Peyer's patch (tissue), 4 donors: ENCODE measurements at places on chromosomes 16 and 17. TPM values are rescaled to one million over a fixed set of nuclear protein-coding genes. Genes with fewer than 3 reads are reported as not detected.
A peak's percentile ranks its signal among the peaks of the same experiment; 100 is the strongest.

The TPSG1 gene
- total RNA-seq, result 16.4 TPM

DNA sequence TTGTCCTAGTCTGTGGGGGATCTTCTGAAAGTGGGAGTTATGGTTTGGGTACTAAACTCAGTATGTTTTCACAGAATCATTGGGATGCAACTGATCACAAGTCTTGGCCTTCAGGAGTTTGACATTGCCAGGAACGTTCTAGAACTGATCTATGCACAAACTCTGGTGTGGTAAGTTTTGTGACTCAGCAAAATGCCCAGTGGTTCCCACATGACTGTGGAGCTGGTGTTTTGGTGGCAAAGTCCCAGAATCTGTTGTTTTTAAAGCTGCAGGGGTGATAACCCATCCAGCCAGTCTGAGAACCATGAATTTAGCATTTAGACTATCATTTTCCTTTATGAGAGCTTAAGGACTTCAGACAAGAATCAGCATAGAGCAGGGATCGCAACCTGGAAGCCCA lies 40.6 kb downstream of the GDE1 start:
- H3K4me3 ChIP-seq, result no peak overlapping the region
- H3K36me3 ChIP-seq, result peaks cover 70% of the 10 kb centered on the region
- H3K4me1 ChIP-seq, result no peaks in the 10 kb centered on the region
- no peak for DNase-seq

GRCh38 chr17:75773121-75773807 lies 8.3 kb upstream of the GALK1 start:
- peak; percentile 45 for DNase-seq
- H3K36me3 ChIP-seq, result no peaks in the 10 kb centered on the region
- H3K4me1 ChIP-seq, result peaks cover 13% of the 10 kb centered on the region
- H3K4me3 ChIP-seq, result no peak overlapping the region

DNA sequence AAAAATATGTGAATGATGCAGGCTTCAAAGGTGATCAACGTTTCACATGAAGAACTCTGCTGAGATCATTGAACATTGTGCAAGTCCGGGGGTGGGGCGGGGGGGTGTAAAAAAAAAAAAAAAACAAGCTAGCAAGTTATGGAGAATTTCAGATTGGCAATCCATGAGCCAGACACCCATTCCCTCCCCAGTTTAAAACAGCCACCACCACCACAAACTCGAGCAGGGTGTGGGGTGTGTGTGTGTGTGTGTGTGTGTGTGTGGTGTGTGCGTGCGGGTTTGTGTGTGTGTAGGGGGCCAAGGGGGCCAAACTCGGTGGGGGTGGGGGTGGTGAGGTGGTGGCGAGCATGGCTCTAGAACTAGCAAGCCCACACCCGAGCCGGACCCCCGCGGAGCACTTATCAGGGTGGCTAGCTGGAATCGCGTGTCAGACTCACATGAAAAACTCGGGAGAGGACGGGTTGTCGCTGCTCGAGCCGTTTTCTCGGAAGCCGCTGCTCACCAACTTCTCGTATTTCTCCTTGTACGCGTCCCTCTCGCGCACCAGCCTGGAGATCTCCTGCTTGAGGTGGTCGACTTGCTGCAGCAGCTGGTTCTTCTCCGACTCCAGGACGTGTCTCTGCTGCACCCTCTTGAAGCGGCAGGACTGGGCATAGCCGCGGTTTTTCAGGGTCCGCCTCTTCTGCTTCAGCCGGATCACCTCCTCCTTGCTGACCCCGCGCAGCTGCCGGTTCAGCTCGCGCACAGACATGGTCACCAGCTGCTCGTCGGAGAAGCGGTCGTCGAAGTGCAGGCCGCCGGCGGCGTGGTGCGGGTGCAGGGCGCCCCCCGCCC lies 2.0 kb downstream of the MAF start:
- peak; percentile 34 for DNase-seq
- peak overlapping the region; percentile 76 for H3K27ac ChIP-seq
- H3K4me3 ChIP-seq, result peak overlapping the region; percentile 55
- H3K27me3 ChIP-seq, result no peaks in the 10 kb centered on the region
- no peaks in the 10 kb centered on the region for H3K4me1 ChIP-seq

DNA sequence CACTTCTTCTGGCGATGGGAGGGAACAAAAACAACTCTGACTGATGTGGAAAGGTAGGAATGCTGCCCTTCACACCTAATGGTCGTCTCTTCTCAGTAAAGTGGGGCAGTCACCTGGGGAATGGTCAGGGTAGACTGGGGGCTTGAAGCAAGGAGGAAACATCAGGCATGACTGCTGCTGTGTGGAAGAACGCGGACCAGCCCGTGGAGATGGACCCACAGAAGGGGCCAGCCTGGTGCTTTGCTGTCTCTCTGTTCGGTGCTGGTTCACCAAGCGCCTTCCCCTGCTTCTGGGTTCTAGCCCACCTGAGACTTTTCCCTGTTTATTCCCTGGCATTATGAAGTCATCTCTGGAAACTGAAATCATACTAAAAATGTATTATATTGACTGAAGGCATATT lies 96.2 kb upstream of the DNAH17 start:
- H3K27ac ChIP-seq, result no peak overlapping the region
- H3K36me3 ChIP-seq, result peaks cover 50% of the 10 kb centered on the region
- H3K4me1 ChIP-seq, result no peaks in the 10 kb centered on the region
- no peak overlapping the region for H3K4me3 ChIP-seq

The DUSP3 gene
- 85.1 TPM for total RNA-seq

GRCh38 chr17:7852919-7853690 lies 1.8 kb upstream of the TMEM88 start:
- no peaks in the 10 kb centered on the region for H3K27me3 ChIP-seq
- no peak overlapping the region for H3K27ac ChIP-seq
- no peak overlapping the region for H3K4me3 ChIP-seq
- peaks cover 22% of the 10 kb centered on the region for H3K4me1 ChIP-seq
- DNase-seq, result no peak
- H3K36me3 ChIP-seq, result peaks cover 69% of the 10 kb centered on the region

The KRT33A gene
- total RNA-seq, result not detected

The CSH2 gene
- total RNA-seq, result not detected

- no peak overlapping the region for H3K27ac ChIP-seq
- no peaks in the 10 kb centered on the region for H3K27me3 ChIP-seq
- no peaks in the 10 kb centered on the region for H3K36me3 ChIP-seq
Observed at GRCh38 chr17:12765548-12765947, 23.8 kb upstream of the ARHGAP44 start.

DNA sequence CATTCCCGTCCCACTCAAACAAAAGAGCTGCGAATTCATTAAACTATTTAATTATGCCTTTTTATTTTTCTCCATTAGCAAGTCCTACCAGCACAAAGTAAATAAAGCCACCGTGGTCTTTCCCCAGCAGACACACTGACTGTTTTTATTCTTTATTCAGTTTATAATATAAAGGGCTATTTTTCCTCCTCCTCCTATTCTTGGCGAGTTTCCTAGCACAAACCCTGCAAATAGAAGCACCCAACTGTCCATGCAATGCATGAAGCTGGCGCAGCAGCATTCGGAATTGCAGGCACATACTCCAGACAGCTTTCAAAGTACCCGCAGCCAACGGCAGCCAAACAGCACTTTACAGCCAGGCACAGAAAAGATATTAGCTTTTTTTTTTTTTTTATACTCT lies 583.4 kb upstream of the PSMD7 start:
- no peaks in the 10 kb centered on the region for H3K36me3 ChIP-seq
- DNase-seq, result no peak
- H3K4me3 ChIP-seq, result no peak overlapping the region
- H3K4me1 ChIP-seq, result no peaks in the 10 kb centered on the region
- no peak overlapping the region for H3K27ac ChIP-seq

The CLEC3A gene
- not detected for total RNA-seq

- no peak overlapping the region for H3K27ac ChIP-seq
- peaks cover 31% of the 10 kb centered on the region for H3K4me1 ChIP-seq
- H3K27me3 ChIP-seq, result no peaks in the 10 kb centered on the region
- no peaks in the 10 kb centered on the region for H3K36me3 ChIP-seq
- H3K4me3 ChIP-seq, result no peak overlapping the region
Observed at GRCh38 chr16:30925632-30925987, 2.2 kb downstream of the FBXL19 start.

DNA sequence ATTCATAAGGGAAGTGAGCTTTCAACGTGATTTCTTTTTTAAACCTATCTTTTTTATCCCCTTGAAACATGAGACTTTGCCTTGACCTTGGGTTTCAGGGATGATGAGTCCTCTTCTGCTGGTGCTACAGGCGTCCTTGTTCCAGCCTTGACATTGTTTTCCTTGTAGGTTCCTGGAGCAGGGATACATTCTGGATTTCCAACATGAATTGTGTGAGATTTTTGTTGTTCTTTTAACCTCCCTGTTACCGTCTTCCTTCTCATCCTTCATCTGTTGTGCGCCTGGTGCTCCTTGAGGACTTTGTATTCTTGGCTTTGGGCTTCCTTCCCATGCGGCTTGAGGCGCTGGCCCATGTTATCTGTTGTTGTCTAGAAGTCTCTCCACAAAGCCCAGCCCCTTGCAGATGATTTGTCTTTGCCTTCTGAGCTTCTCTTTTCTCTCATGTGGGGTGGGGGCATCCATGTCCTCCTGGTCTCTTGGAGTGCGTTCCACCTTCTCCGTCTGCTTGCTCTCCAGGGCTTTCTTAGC lies 283.6 kb downstream of the SNX29 start:
- peaks cover 13% of the 10 kb centered on the region for H3K4me1 ChIP-seq
- no peak for DNase-seq
- no peak overlapping the region for H3K27ac ChIP-seq

The SLC35G6 gene
- total RNA-seq, result not detected
